NCI-H2107 (cell line): ENCODE measurements at places on chromosomes 3 and 15.

GRCh38 chr15:90512981-90513380, 16.7 kb upstream of the CRTC3 start:
- no peak for DNase-seq

DNA sequence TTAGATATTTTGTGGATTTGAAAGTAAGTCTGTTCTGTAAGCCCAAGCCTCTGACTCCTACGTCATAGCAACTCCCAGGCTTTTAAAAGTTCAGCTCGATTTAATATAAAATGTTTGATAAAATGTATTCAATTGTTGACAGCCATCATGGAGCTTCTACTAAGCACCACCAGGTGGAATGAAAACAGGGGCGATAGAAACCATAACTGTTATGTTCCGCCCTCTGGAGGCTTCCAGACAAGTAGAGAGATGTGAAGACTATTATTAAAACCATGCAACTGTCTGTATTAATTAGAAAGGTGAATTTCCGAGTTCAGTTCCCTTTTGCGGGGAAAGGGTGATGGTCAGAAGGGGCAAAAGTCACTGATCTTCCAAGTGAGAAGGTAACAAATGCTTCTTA, 292.2 kb downstream of the NR2F2 start:
- DNase-seq: no peak

DNA sequence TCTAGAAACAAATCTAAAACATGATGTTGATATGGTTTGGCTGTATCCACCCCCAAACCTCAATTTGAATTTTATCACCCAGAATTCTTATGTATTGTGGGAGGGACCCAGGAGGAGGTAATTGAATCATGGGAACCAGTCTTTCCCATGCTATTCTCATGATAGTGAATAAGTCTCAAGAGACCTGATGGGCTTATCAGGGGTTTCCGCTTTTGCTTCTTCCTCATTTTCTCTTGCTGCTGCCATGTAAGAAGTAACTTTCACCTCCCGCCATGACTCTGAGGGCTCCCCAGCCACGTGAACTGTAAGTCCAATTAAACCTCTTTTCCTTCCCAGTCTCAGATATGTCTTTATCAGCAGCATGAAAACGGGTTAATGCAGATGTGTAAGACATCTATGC, 232.7 kb upstream of the ONECUT1 start:
- no peak for DNase-seq

- DNase-seq: no peak
Measured at GRCh38 chr3:15795651-15796308, 2.0 kb downstream of the ANKRD28 start.
